PC-9 (cell line): ENCODE measurements at places on chromosomes 2 and 18. TPM values are rescaled to one million over a fixed set of nuclear protein-coding genes. Genes with fewer than 3 reads are reported as not detected.

Gene CFAP221
- total RNA-seq, result not detected in 2 replicates

Gene HTR2B
- not detected in 2 replicates for total RNA-seq

Gene KIAA2012
- not detected in 2 replicates for total RNA-seq

Gene DPP10
- not detected in 2 replicates for total RNA-seq

Gene GAD1
- 3.5 and 4.3 TPM in 2 replicates for total RNA-seq

Gene LTBP1
- 10.3 and 10.4 TPM in 2 replicates for total RNA-seq

Gene ARL4C
- 51.3 TPM in 2 replicates for total RNA-seq

Gene KCNF1
- 1.0 TPM in 2 replicates for total RNA-seq

Gene MAP3K19
- not detected in 2 replicates for total RNA-seq
